ENCODE measurements at places on chromosomes 4 and X.

DNA sequence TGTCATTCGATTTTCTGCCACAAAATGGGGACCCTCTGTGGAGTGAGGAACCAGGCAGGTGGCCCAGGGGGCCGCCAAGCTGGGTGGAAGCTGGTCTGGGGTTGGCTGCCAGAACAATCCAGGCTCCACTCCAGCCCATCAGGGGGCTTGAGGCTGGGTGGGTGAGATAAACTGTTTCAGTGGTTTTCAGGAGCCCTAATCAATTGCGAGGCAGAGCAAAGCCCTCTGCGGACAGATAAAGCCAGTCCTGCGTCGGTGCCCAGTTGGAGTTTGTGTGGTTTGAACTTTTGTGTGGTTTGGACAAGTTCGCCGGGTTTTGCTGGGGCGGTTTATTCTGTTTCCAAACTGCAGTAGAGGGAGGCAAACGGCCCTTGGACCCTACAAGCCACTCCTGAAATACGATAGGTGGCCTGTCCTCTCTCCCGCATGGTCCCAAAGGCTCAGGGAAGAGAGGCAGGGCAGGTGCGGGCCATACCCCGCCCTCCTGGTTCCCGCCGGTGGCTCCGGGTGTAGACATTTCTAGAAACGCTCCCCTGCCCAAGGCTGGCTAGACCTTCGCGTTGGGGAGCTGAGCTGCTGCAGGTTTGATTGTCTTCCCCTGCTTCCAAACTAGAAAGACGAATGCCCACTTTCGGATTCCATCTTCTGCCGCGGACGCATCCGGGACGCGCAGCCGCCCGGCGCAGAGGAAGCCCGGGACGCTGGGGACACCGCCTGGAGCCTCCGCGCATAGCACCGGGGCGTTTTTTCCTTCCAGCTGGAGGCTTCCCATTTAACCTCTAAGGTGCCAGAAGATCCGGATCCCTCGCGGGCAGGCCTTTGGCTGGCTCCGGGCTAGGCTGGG lies 169.0 kb upstream of the BCOR start:
- peak; percentile 55 for DNase-seq

GRCh38 chrX:104310090-104310489 lies 55.4 kb upstream of the ESX1 start:
- DNase-seq = no peak

- no peak for DNase-seq
These were observed 423.6 kb downstream of the ANKRD50 start for GRCh38 chr4:124288706-124289486.

GRCh38 chr4:122700178-122700725 lies 32.3 kb upstream of the BBS12 start:
- DNase-seq = peak; percentile 8

- no peak for DNase-seq
These were observed 74.0 kb upstream of the KLF3 start for GRCh38 chr4:38590046-38590445.

DNA sequence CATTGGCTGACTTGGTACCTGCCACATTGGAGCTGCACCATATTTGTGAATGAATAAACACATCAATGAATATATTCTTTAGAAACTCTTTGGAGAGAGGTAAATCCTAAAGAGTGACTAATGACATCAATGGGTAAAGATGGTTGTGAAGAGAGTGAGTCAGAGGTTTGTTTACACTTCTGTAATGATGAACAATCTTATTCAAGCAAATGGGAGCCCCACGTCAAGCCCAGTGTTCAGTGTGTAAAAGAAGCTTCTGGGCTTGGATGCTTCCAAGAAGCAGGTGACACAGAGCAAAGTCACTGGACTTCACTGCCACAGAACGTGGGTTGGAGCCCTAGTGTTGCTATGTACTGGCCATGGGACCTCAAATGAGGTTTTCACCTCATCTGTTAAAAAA lies 319.0 kb downstream of the STK32B start:
- peak; percentile 1 for DNase-seq

DNA sequence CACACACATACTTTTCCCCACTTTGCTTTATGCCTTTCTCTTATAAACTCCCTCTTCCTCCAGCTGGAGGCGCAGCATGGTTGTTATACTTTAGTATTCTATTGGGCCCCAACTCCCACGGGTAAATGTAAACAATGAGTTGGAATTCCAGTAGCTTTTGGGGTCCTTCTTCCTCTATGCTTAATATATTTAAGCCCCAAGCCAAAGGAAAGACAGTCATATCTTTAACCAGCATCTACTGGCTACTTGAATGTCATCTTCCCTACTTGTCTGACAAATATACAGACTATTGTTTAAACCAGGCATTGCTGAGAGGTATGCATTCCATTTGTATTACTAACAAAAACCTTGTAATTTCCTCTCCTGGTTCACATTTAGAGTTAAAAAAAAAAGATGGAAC lies 72.9 kb downstream of the WDR19 start:
- DNase-seq = no peak

DNA sequence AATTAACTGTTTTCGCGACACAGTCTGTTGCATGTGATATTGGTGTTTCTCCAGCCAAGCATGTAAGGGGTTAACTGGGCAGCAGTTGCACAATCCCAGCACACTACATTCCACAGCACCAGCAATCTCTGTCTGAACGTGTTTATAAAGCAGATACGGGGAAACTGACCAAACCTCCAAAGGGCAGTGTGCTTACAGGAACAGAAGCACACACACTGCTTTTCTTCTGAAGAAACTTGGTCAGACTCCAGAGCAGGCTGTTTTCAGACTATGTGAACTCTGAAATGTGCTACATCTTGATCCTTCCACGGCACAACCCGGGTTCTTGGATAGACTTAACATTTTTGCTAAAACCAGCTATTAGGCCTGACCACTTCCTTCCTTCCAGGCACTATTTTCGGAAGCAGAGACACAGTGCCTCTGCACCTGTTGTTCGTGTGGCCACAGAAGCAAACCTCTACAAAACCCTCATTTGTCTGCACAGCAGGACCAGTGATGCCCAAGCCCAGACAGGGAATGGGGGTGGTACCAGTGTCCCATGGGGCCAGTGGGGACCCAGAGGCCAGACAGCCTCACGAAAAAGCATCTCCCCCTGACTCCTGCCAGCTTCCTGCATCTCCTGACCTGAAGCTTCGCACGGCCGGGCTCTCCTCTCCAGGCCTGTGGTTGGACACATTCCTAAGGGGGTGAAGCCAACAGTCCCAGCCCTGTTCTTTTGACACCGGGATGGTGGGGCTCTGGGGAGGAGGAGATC lies 90.1 kb downstream of the IRF2 start:
- no peak for DNase-seq

GRCh38 chr4:8905226-8905772 lies 33.7 kb upstream of the HMX1 start:
- no peak for DNase-seq

DNA sequence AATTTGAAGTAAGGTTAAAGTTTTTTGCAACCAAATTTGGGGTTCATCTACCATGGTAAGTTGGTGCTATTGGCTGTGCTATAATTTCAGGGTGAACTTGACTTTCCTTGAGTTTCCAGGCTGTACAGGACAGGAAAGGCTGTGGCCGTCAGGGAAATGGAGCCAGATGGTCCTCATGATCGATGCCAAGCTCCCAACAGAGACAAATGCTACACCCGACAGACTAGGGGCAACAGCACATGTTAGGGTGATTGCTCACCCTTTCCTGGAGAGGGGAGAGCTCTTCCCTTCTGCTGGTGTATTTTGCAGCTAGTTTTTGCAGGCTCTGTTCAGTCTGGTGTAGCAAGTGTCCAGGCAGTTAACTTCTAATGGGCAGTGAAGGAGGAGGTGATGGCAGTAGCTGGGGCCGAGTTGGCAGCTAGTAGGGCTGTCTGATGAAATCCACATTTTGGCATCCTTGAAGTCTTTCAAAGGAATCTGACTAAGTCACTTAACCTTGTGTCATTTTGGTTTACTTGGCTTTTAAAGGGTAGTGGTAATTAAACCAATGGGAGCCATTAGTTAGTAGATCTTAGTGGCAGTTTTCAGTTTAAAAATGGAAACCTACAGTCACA lies 47.8 kb downstream of the GAB1 start:
- no peak for DNase-seq

- no peak for DNase-seq
These were observed 53.7 kb downstream of the ZAR1 start for GRCh38 chr4:48543796-48544195.

GRCh38 chrX:40006106-40007017 lies 91.4 kb downstream of the BCOR start:
- no peak for DNase-seq

DNA sequence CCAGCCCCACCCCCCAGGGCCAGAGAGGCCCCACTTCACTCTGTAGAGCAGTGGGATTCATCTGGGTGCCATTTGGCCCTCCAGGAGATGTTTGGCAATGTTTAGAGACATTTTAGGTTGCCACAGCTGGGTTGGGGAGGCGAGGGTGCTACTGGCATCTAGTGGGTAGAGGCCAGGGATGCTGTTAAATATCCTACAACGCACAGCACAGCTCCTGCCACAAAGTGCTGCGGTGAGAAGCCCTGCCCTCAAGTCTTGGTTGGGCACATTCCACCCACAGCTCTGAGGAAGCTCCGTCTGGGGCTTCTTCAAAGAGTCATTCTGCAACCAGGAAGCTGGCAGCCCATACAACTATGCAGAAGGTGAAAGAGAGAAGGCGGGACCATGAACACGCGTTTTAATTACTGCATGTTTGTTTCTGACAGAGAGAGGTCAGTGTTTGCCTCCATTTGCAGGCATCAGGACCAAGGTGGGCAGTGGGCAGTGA lies 48.1 kb upstream of the FAM9C start:
- DNase-seq = no peak

- DNase-seq = peak; percentile 24
These were observed 305.5 kb upstream of the EMCN start for GRCh38 chr4:100823066-100823992.

DNA sequence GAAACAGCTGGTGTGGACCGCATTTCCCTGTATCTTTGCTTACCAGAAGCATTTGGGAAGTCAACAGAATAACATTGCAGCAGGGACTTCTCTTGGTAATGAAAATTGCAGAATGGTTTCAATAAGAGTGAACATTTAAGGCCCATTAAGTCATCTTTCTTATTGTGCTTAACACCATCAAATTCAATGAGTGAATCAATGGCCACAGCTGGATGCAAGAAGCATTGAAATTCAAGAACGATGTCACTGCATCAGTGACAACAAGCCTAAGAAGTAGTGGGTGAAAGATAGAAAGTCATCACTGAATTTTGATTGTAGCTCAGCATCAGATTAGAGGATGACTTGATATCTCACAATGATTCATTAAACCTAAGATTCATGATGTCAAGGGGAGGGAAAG lies 93.9 kb upstream of the GPM6A start:
- no peak for DNase-seq

- no peak for DNase-seq
These were observed 117.4 kb upstream of the AFF2 start for GRCh38 chrX:148382983-148383382.

DNA sequence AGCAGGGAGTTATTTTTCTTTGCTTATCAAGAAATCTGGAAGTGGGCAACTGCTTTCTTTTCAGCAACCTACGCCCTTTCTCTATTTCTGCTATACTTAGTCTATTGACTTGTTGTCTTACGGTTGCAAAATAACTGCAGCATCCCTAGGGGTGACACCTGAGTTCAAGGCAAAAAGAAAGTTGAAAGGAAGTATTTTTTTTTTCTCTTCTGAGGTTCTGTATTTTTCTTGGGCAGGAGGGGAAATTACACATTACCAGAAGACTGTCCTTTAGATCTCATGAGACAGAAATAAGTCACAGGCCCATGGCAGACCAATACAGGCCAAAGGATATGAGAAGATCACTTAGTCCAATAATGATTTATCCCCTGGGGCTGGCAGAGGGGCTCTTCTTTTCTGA lies 204.7 kb upstream of the CASK start:
- no peak for DNase-seq

DNA sequence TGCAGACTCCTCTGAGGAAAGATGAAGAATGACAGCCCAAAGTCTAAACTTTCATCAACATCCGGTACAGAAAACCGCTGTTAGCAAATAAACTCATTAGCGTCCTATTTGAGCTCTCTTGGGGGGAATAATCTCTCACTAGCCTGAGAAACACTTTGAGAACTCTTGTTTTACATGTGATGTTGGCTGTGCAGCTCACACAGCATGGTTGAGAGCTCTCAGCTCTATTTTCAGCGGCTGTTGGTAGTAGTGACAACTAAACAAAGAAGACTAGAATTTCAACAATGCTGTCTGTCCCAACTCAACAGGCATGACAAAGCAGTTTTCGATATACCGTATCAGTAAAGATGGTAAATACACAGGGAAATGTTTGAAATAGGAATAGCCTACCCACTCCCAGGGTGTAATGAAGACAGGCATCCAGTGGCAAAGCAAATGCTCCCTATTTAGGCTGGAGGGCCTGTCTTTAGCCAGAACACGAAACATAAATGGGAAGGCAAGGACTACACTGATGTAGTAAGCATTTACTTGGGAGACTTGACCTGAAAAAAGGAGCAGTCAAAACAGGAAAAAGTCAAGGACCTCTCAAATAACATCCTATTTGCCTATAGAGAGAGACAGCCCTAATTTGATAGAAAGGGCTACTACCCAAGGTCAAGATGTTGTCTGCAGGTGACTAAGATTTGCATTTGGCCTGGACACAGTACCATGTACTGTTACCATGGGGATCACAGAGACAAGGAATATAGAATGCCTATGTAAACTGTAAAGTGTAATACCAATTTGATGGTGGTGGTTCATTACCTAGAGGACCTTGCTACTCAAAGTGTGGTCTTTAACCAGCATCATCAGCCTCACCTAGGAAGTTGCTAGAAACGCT lies 60.4 kb downstream of the PPEF2 start:
- peak; percentile 44 for DNase-seq

DNA sequence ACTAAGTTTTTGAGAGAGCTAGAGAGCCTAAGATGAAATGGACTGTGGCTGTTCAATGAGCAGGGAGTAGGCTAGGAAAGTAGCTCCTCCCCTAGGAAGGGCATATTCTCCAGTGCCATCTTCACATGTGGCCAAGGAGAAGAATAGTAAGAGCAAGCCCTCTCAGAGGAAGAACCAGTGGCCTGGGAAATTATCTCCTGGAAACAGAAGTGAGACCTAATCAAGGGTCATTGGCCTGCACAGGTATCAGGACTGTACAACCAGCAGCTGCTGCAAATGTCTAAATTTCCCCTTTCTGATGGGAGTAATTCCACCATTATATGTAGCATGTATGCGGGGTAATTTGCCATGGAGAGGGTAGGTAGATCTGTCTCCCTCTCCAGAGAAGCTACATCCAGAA lies 334.8 kb upstream of the RASGEF1B start:
- no peak for DNase-seq

DNA sequence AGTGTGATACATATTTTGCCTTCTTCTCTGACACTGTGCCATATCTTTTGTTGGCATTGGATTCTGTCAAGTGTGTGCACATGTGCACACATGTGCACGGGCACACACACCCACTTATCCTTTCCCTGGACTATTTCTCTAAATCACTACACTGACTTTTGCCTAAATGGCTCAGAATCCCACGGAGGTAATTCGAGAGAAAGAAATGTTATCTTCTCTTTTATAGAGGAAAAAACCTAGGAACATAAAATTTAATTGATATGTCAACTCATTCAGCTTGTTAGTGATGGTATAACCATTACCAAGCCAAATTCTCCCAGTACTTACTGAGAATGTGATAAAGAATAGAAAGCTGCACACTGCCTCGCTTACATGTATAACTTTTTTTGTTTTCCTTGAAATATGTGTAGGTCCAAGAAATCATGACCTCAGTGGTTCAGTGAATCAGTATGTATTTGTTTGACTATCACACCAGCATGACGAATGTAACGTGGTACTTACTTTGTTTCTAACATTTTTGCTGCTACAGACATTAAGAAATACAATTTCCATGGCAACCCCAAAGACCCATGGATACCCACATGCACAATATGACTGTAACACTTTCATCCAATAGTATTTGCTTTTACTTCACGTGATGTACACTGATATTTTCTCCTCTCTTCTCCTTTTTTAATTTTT lies 163.0 kb downstream of the PCDH7 start:
- no peak for DNase-seq

Data from NCI-H345 (cell line).